ENCODE measurements at places on chromosomes 2 and 18. TPM values are rescaled to one million over a fixed set of nuclear protein-coding genes. Genes with fewer than 3 reads are reported as not detected.

XIRP2 gene
- not detected for polyA plus RNA-seq

DNA sequence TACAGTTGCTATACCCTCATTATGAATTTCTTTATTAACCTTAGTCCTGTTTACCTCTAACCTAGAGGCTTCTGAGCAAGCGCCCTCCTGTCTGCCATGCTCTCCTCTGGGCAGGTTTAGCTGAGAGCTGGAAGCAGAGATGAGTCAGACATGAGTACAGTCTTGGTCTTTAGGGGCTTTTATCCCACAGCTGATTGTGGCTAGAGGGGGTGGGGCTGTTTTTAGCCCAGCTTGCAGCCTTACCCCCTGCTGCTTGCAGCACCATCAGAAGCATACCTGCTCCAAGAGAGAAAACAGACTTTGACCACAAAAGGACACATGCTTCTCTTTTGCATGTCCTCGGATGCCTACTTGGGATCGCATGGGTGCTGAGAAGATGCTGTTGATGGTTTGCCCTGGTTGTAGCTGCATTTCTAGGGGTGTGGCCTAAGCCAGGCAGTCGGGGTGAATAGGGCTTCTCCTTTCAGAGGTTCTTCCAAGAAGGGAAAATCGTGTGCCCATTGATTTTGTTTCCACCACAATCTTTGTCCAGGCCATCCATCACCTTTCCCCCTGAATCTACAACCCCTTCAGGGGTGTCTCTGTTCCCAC lies 115.0 kb upstream of the LGALSL start:
- H3K4me3 ChIP-seq = no peak overlapping the region
- H3K27ac ChIP-seq = no peak overlapping the region
- H3K27me3 ChIP-seq = no peaks in the 10 kb centered on the region
- H3K4me1 ChIP-seq = no peaks in the 10 kb centered on the region
- DNase-seq = no peak

DNA sequence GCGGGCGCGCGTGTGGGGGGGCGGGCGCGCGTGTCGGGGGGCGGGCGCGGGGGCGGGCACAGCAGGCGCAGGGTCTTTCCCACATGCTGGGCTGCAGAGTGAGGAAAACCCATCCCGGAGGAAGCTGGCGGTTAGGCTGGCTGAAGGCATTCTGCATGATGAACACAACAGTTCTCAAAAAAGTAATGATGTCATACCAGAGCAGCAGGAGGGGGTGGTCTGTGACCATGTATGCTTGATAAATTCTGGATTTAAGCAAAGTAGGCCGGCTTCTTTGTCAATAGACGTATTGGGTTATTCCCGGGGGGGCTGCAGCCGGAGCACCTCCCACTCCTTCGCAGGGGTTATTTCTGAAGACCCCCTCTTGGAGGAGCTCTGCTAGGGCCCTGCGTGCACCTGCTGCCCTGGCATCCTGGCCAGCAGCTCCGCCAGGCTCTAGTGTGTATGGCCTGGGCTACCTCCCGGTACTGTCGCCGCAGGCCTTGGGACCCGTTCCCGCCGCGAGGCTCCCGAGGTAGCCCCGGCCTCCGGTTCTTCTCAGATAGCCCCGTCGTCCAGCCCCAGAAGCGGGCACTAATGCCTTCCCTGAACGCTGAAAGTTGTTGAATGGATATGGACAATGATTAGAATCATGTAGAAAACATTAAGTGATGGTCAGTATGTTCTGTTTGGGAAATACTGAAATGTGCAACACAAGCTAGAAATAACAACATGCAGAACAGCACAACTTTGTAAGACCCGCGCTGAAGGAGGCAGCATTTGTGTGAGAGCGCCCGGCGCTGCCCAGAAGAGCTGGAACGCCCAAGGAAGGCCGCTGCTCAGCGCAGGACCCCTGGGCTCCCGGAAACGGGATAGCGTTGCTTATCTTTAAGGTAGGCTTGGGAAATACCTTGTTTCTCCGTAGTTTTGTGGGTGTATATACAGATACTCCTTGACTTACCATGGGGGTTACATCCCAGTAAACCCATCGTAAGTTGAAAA lies 101.4 kb upstream of the RAB6C start:
- H3K27me3 ChIP-seq = no peaks in the 10 kb centered on the region
- no peak for DNase-seq
- peaks cover 13% of the 10 kb centered on the region for H3K4me1 ChIP-seq

GRCh38 chr2:10078704-10079265 lies 1.4 kb downstream of the CYS1 start:
- no peak overlapping the region for H3K4me3 ChIP-seq
- DNase-seq = no peak
- H3K27ac ChIP-seq = no peak overlapping the region

- no peaks in the 10 kb centered on the region for H3K27me3 ChIP-seq
- no peak overlapping the region for H3K27ac ChIP-seq
- no peak for DNase-seq
- no peaks in the 10 kb centered on the region for H3K4me1 ChIP-seq
Measured at GRCh38 chr2:42872721-42873120, 80.3 kb upstream of the HAAO start.

DOK1 gene
- polyA plus RNA-seq = 26.8 TPM

DNA sequence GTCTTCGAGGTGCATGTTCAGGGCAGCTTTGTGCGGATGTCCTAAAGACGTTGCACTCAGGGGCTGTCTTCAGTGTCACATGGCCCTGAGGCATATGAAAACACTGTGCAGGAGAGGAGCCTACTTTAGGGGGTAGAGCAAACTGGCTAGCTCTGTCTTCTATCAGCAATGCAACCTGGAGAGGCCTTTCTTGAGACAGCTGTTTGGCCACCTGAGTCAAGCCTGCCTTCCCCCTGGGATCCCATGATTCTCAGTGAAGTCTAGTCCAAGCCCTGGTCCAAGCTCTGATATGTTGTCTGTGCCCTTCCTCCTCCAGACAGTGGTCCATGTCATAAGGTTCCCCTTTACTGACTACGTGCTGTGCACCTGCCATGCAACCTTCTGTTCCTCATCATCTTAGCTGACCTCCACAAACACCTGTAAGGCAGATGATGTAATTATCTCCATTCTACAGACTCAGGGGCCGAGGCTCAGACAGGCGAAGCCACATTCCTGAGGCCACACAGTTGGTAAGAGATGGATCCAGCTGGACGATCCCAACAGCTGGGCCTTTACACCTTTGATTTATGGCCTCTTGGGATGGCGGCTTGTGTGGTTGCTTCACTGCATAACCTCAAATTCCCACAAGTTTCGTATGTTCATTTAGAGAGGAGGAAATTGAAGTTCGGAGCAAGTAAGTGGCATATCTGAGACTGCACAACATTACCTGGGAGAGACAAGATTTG lies 109.9 kb downstream of the COPS8 start:
- no peak for DNase-seq

GRCh38 chr2:40286721-40287120 lies 165.2 kb downstream of the SLC8A1 start:
- DNase-seq = no peak
- H3K27me3 ChIP-seq = no peaks in the 10 kb centered on the region
- H3K36me3 ChIP-seq = no peaks in the 10 kb centered on the region
- H3K4me3 ChIP-seq = no peak overlapping the region
- H3K4me1 ChIP-seq = no peaks in the 10 kb centered on the region

DNA sequence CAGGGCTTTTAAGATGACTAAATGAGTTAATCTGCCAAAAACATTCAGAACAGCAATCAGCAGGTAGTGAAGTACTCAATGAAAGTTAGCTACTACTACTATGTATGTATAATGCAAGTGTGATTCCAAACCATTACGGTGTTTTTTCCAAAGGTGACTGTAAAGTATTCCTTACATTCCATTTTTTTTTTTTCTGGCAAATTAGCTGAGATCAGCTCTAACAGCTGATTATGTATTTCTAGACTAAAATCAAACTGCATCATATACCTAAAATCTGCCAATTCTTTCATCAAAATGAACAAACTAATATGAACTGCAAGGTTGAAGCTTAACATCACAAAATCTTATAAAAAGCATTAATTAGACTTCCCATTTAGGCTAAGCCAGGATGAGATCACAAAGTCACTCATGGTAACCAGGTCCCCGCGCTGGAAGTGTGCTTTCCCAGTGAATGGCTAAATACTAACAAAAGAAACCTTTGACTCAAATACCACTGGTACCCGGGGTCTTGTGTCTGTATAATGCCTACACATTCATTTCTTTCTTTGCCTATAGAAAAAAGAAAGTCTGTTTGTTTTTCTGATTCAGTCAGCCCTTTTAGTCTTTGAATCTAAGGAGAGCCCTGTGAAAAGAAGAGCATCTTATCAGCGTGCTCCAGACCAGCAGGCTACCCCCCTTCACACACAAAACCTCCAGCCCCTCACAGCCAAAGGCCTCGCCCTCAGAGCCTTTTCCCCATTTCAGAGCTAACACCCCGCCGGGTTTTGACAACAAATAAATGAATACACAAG lies 88.3 kb downstream of the RBMS1 start:
- DNase-seq = no peak
- H3K4me1 ChIP-seq = peaks cover 78% of the 10 kb centered on the region
- no peaks in the 10 kb centered on the region for H3K36me3 ChIP-seq
- H3K4me3 ChIP-seq = no peak overlapping the region
- no peaks in the 10 kb centered on the region for H3K27me3 ChIP-seq
- peak overlapping the region; percentile 73 for H3K27ac ChIP-seq

DNA sequence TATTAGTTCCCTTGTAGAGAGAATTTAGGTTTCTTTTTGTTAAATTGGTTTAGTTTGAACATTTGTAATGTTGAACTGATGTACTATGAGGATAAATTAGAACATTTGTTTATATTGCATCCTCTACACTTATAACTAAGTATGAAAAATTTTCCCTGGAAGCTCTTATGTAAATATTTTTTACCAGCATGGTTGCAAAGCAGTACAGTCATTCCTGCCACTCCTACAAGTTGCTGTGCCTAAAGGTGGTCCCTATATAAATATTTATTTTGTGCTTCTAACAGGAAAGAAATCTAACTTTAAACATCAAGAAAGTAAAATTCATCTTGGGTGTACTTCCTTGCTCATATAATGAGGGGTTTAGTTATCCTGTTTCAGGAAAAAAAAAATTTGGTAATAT lies 14.2 kb downstream of the TWSG1 start:
- H3K27ac ChIP-seq = no peak overlapping the region
- no peaks in the 10 kb centered on the region for H3K4me1 ChIP-seq
- H3K27me3 ChIP-seq = no peaks in the 10 kb centered on the region

GRCh38 chr18:68233018-68233417 lies 481.9 kb downstream of the TMX3 start:
- no peak overlapping the region for H3K27ac ChIP-seq
- no peaks in the 10 kb centered on the region for H3K36me3 ChIP-seq
- H3K27me3 ChIP-seq = no peaks in the 10 kb centered on the region
- H3K4me3 ChIP-seq = no peak overlapping the region
- no peaks in the 10 kb centered on the region for H3K4me1 ChIP-seq

- H3K4me1 ChIP-seq = no peaks in the 10 kb centered on the region
- H3K4me3 ChIP-seq = no peak overlapping the region
- no peaks in the 10 kb centered on the region for H3K36me3 ChIP-seq
- no peaks in the 10 kb centered on the region for H3K27me3 ChIP-seq
- no peak for DNase-seq
Measured at GRCh38 chr18:64164883-64165282, 16.0 kb upstream of the LINC00305 start.

GPR45 gene
- polyA plus RNA-seq = not detected

DNA sequence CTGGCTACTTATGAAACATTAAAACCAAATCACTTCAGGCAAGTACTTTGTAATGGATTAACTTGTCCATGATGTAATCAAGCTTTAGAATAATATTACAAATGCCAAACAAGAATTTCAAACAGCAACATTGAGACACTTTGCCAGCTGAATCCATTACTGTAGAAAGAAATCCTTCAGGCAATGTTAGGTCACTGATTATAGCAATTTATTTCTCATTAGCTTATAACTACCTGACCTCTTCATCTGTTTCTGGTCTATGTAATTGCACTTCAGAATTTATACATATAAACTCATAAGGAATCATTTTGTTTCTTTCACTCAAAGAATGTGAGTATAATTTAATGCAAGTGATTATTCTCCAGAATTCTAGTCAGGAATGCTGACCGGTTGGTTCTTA lies 692.6 kb upstream of the TMEFF2 start:
- DNase-seq = no peak
- H3K27me3 ChIP-seq = no peaks in the 10 kb centered on the region
- H3K4me3 ChIP-seq = no peak overlapping the region
- H3K27ac ChIP-seq = no peak overlapping the region
- no peaks in the 10 kb centered on the region for H3K36me3 ChIP-seq

CHRNG gene
- polyA plus RNA-seq = not detected

DNA sequence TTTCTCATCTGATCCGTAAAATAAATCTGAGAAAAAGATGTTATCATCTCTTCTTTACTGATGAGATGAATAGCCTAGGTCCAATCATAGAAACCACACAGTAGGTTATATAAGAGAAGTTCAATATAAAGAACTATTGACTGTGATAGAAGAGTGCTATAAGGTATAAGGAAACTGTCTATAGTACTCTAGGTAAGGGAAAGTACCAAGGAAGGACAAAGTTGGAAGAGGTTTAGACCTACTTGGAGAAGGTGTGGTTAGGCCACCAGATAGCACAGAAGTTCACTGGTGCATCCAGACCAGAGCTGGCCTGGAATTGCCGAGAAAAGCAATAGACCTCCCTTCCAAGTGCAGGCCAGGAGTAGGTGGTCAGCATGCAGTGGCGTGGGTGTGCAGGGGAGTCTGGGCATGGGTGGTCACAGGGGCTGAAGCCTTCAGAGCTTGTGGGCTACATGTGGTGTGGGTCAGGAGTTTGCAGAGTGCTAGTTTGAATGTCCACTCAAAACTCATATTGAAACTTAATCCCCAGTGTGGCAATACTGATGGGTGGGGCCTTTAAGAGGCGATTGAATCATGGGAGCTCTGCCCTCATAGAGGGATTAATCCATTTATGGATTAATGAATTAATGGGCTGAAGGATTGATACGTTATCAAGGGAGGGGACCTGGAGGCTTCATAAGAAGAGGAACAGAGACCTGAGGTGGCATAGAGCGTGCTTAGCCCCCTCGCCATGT lies 86.3 kb downstream of the ALPK2 start:
- no peak overlapping the region for H3K27ac ChIP-seq
- H3K4me1 ChIP-seq = peaks cover 28% of the 10 kb centered on the region
- DNase-seq = no peak

DNA sequence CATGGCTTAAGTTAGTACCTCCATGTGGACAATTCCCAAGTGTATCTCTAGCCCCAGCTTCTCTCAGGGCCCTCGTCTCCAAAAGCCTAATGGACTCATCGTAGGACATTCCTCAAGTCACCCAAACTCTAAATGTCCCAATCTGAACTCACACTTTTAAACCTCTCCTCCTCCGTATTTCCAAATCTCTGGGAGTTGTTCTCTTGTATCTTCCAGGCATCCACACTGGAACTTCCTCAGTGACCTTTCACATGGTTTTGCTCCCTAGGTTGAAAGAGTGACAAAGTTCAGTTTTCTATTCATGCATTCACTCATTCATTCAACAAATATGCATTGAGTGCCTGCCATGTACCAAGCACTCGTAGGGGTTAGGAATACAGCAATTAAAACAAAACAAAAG lies 220.2 kb downstream of the ALPK2 start:
- no peak for DNase-seq
- H3K4me3 ChIP-seq = no peak overlapping the region
- H3K27ac ChIP-seq = no peak overlapping the region

C18orf32 gene
- 83.7 TPM for polyA plus RNA-seq

PKP4 gene
- polyA plus RNA-seq = 1.4 TPM

Measured in CD4-positive, alpha-beta memory T cell (primary cell).